ENCODE measurements at places on chromosomes 5 and 9.

- peak; percentile 27 for DNase-seq
These were observed 7.1 kb upstream of the PLK2 start for GRCh38 chr5:58466939-58467338.

GRCh38 chr9:74672237-74672636, 175.1 kb downstream of the RORB start:
- DNase-seq, result no peak

- DNase-seq, result no peak
These were observed 35.0 kb downstream of the MTX3 start for GRCh38 chr5:79955941-79956670.

DNA sequence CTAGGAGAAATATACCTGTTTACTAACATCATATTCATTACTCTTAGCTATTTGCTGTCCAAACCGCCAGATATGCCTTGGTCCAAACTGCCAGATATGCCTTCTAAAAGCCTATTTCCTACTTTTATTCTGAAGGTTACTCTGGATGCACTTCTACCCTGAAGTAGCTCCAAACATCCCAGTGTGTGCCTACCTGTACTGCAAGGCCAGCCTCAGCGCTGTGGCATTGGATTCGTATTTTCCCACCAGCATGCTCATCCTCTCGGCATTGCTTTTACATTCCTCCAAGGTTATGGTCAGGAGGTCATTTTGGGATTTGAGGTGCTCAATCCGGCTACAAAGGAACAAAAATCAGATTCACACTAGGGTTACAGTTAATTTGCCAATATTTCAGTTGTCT, 94.3 kb downstream of the DCP2 start:
- DNase-seq, result no peak

Data from CD4-positive, alpha-beta T cell treated with Interferon alpha-2 for 1 hour (primary cell).